Mesothelial cell of epicardium (in vitro differentiated cells): ENCODE measurements at places on chromosomes 2 and 18.

- no peak for DNase-seq
Measured at GRCh38 chr2:160715428-160715827, 221.8 kb upstream of the RBMS1 start.

GRCh38 chr2:50546790-50547189, 485.1 kb downstream of the NRXN1 start:
- no peak for DNase-seq

GRCh38 chr2:60735496-60736250, 20.4 kb upstream of the PAPOLG start:
- DNase-seq, result peak; percentile 26

GRCh38 chr2:151260573-151261230, 961 bp downstream of the RBM43 start:
- DNase-seq, result no peak

DNA sequence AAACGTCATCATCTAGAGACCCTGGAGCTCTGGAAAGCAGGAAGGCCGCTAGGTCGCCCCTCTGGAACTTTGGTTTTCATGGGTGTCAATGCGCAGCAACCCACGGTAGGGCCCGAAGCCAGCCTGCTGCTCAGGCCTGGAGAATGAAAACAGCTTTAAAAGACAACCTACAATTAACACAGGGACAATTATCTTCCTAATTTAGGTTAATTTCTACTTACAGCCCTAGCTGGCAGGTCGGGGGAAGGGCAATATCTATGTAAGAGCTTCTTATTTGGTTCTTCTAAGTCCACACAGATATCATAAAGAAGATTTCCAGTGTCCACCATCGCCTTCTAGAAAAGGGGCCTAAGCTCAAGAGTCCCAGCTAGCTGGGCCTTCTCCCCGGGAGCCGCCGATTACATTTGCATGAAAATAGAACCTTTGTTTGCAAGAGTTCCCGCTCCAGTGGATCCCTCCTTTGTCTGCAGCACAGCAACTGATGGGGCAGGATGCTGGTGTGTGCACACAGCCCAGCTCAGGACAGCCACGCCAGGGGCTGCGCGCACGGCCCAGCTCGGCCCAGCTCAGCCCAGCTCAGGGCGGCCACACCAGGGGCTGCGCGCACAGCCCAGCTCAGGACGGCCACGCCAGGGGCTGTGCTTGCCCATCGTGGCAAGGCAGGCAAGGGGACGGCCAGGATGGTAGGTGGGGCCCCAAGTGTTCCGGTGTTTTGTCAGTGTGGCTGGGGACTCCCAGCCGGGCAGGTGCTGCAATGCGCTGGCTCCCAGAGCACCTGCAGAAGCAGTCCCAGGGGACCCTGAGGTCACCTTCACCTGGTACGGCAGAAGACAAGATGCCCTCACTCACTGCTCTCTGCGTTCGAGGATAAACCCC, 109.1 kb downstream of the HDAC4 start:
- no peak for DNase-seq

GRCh38 chr18:48874701-48875162, 76.0 kb downstream of the SMAD7 start:
- DNase-seq, result no peak

- no peak for DNase-seq
Measured at GRCh38 chr2:16948053-16948452, 282.4 kb upstream of the CYRIA start.

- DNase-seq, result no peak
Measured at GRCh38 chr2:231297108-231297908, 98.2 kb upstream of the B3GNT7 start.

- DNase-seq, result no peak
Measured at GRCh38 chr2:198706476-198707082, 751.2 kb downstream of the SATB2 start.

- no peak for DNase-seq
Measured at GRCh38 chr2:157946919-157947557, 70.9 kb upstream of the ACVR1 start.

DNA sequence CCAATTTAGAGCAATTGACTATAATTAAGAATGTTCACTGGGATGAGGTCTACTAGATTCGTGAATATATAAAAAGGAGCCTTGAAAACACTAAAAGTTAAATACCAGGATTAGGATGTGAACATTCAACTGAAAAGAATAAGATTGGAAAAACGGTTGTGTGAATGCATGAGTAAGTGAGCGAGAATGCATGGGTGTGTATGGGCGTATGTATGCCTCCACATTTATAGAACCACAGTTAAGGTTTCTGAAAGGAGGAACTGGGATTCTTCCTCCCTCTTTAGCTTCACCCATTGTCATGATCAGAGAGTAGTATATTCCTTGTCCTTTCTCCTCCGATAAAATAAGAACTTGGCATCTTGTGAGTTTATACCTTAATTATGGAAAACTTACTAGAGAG, 151.1 kb upstream of the UBE2E3 start:
- DNase-seq, result no peak

GRCh38 chr2:210888035-210888434, 331.6 kb downstream of the CPS1 start:
- no peak for DNase-seq

DNA sequence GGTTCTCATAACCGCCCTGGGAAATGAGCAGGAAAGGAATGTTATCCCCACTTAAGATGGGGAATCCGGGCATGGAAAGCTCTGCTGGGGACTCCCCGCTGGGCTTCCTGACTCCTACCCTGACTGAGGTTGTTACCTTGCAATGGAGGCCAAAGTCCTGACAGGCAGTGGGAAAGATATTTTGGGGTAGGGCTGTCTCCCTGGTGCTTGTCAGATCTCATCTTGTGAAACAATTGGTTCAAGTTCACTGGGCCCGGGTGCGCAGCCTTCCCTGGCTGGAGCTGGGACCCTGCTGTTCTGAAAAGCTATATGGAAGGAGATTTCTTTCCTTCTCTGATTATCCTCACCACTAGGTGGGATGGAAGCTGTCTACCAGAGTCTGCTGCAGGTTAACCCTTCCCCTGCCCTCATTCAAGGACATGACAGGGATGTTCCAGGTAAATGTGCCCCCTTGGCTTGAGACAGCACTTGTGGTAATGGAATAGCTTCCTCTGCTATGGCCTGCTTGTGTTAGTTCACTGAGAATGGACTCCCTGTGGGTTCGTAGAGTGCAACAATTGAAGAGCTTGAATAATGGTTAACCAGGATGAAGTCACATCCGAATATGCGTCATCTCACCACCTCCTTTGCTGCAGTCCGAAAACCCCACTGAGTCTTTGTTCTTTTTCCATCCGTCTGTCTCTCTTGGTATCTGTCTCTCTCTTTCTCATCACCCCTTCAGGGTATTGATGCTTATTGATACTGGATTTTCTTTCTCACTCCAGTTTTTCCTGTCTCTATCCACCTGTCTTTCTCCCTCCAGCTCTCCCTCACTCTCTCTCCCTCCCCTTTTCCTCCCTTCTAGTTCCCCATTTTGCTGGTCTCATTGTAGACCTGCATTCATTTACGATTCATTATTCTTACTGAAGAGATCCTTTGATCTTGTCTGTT, 67.8 kb upstream of the EPAS1 start:
- DNase-seq, result no peak

DNA sequence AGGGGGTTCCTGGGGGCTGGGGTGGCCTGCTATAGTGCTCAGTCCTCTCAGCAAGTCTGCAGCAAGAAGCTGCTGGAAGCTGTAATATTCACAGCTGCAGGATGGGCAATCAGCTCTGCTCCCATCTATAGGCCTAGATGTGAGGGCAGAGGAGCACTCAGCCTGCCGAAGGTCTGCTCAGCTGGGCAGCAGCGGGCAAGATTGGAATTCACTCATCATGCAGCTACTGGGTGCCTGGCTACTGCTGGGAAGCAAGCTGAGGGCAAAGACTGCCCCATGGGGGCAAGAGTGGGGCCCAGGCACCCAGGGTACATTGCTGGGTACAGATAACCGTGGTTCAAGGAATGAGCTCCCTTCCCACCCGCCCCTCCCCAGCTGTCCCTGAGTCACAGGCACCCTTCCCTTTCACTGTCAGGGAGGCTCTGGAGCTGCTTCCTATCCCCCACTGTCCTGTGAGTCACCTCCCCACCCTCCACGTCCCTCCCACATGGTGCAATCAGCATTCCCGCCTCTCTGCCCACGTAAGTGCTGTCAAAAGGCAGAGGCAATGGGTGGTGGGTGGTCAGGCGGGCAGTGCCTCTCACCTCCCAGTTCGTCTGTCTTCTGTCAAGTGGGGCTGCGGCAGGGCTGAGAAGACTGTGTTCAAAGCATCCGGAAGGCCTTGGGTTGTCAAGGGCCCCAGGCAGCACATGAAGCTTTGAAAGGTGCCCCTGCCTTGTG, 169.2 kb downstream of the TRIM43 start:
- no peak for DNase-seq

GRCh38 chr2:234178330-234179030, 128.0 kb downstream of the SPP2 start:
- no peak for DNase-seq

DNA sequence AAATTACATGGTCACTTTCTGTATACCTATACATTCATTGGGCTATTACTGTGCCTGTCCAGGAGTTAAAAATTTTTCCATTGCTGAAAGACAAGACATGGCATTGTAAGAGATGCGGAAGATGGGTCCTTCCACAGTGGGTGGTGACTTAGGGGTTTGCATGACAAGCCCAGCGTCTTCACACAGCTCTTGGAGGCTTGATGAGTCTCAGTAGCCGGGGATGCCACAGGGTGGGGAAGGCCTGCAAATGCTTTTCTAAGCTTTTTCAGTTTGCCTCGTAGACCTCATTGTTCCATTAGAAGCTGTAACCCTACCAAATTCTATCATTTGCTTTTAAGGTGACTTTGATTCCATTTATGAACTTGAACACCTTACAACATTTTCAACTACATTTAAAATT, 18.1 kb upstream of the MAPRE3 start:
- DNase-seq, result no peak

DNA sequence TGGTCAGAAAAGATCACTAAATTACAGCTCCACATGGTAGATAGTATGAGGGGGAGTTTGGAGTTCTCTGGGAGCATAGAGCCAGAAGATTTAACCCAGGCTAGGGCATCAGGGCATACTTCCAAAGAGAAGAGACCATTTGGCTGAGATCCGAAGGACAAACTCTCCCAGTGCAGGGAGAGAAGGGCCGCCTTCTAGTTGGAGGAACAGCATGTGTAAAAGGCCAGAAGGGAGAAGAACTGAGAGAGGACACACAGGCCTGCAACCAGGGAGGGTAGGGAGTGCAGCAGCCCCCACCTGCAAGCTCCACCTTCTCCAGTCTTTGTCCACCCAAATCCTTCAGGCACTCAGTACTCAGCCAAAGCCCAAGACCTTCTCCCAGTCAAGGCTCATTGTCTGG, 182.0 kb downstream of the GFPT1 start:
- no peak for DNase-seq

GRCh38 chr2:235690082-235690808, 196.4 kb downstream of the AGAP1 start:
- no peak for DNase-seq

- no peak for DNase-seq
Measured at GRCh38 chr2:215974700-215975429, 38.5 kb downstream of the MREG start.

GRCh38 chr2:88596141-88596830, 31.0 kb downstream of the EIF2AK3 start:
- no peak for DNase-seq

GRCh38 chr2:149972066-149972465, 384.5 kb upstream of the MMADHC start:
- DNase-seq, result no peak

GRCh38 chr2:238716585-238716984, 131.3 kb upstream of the TWIST2 start:
- no peak for DNase-seq

DNA sequence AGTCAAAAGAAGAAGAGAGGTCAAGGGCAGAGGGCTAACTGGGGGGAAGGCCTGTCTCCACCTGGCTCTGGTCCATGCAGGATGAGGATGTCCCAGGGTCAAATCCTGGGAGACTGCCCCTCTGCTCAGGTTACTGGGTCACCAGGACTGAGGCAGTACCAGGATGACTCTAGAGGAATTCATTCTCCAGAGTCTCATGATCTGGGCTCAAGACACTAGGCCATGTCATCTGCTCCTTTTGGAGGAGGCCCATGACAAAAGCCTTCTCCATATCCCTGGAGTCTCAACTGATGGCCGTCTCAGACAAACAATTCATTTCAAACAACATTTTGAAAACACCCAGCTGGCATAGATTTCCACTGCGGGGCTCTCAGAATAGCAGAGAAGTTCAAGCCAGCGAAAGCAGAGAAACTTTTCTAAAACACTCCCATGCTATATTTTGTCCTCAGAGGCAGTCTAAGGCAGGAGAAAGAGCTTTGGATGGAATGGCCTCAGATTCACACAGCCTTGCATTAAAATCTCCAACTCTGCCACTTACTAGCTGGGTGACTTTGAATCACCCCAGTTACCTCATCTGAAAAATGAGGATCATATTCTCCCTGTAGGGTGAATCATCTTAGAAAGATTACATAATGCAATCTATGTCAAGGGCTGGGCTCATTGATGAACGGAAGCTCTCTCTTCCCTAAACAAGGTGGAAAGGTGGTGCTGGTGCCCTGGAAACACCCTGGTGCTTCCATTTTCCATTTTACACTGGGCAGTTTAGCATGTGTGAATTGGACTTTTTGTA, 48.8 kb upstream of the LCLAT1 start:
- DNase-seq, result no peak

DNA sequence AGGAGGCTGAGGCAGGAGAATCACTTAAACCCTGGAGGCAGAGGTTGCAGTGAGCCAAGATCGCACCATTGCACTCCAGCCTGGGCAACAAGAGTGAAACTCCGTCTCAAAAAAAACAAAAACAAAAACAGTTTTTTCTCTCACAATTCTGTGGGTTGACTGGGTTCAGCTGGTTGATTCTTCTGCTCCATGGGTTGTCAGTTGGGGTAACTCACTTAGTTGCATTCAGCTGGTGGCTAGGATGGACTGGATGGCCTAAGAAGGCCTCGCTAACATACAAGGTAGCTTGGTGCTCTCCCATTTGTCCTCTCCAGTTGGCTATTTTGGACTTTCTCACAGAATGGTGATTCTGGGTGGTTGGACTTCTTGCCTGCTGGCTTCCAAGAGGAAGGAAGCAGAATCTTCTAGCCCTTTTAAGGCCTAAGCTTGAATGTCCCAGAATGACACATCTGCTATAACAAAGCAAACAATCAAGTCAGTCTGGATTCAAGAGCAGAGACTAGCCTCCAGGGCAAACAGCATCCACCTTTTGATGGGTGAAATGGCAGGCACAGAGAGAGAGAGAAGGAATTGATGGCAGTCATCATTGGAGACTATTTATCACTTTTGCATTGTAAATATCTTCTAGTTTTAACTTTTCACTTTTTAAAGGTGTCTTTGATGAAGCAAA, 17.9 kb downstream of the LAMA3 start:
- DNase-seq, result no peak

GRCh38 chr2:43462866-43463641, 132.8 kb downstream of the THADA start:
- DNase-seq, result no peak

- DNase-seq, result no peak
Measured at GRCh38 chr2:157375384-157375783, 49.8 kb upstream of the ERMN start.
